Activated CD8-positive, alpha-beta T cell treated with anti-CD3 and anti-CD28 coated beads, Interleukin-2, amount 10 ng/mL, durations not matched to agents 7 days and 5 days (primary cell): ENCODE measurements at places on chromosomes 5 and 9.

GRCh38 chr5:997001-997474, 11.6 kb upstream of the NKD2 start:
- DNase-seq = peak; percentile 71

GRCh38 chr9:109941771-109942170, 161.8 kb downstream of the PALM2AKAP2 start:
- no peak for DNase-seq

DNA sequence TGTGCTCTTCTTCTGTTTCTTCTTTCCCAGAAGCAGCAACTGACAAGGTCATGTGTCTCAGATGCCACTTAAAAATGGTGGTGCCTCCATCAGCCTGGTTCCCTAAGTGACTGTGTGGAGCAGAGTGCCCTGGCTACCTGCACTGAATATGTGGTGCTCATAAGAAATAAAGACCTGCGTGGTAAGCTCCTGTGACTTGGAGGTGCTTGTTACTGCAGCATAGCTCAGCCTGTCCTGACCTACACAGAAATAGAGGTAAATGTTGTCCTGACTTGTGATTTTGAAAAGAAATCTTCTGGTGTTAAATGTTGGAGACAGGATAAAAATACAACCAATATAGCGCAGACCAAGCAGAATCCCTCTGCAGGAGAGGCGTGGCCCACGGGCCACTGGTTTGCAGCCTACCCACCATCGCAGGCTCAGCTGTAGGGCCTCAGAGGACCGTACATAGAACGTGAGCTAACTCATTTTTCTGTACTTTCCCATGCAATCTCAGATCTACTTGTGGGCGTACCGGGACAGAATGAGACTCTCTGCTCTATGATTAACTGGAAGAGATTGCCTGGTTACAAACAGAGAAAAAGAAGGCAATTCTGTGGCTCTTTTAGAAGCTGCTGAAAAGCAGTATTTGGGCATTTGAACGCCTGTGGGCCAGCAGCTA, 79.4 kb upstream of the UNC5A start:
- DNase-seq = no peak

DNA sequence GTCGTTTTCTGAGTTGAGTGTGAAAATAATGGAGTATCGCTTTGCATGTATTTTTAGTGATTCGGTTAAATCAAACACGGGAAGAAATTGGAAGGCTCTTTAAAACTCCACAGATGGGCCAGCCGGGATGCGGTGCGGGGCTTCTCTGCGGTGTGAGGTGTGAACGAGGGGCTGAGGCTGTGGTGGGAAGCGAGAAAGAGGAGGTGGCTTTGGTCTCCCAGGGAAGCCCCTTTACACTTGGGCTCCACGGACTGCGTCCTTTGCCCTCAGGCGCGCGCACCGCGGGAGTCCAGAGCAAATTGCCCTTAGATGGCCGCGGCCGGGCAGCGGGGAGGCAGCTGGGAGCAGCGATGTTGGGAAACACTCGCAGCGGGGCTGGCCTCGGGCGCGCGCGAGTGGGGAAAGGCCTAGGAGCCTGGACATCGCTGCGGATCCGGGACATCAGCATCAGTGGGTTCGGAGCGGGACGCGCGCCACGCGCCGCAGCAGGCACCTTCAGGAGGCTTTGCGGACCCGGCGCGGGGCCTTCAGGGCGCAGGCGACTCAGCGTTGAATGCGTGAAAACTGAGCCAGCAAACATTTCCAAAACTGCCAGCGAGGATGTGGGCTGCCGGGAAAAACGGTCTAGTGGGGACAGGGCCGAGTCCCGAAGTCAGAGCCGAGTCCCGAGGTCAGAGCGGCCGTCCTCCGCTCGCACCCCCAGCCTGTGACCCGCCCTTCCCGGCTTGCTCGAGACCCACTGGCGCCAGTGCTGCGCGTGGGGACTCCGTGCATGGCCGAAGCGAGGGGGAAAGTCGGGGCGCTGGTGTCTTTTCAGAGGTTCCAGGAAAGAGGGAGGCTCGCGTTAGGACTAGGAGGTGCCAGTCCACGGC, 6.5 kb downstream of the IRX1 start:
- DNase-seq = no peak

- no peak for DNase-seq
These were observed 162.8 kb downstream of the SREK1 start for GRCh38 chr5:66306844-66307315.

DNA sequence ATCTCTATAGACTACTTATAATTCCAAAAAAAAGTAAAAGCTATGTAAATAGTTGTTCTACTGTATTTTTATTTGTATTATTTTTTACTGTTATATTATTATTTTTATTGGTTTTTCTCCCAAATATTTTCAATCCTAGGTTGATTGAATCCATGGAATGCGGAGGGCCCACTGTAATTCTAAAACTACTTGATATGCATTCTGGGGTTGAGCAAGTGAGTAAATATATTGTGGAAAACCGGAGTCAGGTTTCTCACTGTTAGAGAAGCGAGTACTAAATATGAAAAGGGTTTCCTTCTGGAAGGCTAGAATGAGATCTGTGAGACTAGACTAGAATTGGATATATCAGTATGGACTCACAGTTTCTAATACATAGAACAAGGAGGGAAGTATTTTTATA, 66.5 kb downstream of the FBXW11 start:
- no peak for DNase-seq

DNA sequence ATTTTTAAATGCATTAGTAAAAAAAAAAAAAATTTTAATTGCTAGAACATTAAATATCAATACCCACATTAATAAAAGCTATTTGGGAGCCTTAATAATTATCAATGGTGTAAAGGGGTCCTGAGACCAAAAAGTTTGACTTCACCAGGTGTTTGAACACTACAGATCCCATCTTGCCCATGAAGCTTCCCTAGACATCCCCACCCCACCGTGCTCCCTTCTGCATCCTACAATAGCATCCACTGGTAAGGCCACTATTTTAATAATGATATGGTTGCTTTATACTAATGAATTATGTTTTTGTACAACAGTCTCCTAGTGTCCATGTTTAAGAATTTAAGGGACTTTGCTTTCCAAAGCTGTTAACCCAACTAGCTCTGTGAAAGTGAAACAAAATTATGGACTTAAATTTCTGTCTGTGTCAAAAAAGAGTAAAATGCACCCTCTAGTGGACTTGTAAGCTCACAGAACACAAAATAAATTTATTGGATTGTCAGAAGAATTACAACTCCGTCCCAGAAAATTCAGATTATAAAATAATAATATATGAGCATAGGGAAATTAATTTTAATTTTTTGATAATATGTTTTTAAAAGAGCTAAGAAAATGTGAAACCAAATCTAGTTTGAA, 76.0 kb downstream of the ARL15 start:
- DNase-seq = no peak

DNA sequence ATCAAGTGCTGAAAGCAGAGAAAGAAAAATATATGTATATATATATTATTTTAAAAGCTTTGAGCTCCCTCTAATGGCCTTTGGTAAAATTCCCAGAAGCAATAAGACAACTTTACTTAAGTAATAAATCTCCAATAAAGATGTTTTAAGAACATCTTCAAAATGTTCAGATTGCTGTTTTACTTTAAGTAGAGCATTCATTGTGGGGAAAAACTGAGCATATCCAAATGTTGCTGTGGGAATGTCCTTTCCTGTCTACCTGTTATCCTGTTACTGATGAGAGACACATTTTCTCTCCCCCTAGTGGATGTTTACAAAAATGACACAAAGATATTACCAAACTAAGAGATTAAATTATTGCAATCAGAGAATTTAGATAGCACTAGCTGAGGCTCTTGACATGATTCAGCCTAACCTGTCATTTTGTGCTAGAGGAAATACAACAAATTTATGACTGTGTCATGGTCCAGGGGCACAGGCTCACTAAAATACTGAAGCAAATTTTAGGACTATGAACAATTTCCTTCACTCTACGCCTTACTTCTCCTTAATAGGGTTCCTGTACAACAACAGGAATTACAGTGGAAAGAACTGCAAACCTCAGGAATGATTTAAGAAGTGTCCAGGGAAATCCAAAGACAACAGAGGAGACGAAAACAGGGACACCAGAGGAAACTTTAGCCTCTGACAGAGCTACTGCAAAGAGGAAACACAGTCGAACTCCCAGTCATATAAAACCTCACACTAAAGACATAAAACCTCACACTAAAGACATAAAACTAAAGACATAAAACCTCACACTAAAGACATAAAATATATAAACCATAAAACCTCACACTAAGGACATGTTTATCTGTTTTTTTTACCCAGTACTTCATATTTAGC, 24.3 kb upstream of the PRRC1 start:
- no peak for DNase-seq

GRCh38 chr5:128237000-128237399, 153.4 kb downstream of the SLC12A2 start:
- DNase-seq = no peak

DNA sequence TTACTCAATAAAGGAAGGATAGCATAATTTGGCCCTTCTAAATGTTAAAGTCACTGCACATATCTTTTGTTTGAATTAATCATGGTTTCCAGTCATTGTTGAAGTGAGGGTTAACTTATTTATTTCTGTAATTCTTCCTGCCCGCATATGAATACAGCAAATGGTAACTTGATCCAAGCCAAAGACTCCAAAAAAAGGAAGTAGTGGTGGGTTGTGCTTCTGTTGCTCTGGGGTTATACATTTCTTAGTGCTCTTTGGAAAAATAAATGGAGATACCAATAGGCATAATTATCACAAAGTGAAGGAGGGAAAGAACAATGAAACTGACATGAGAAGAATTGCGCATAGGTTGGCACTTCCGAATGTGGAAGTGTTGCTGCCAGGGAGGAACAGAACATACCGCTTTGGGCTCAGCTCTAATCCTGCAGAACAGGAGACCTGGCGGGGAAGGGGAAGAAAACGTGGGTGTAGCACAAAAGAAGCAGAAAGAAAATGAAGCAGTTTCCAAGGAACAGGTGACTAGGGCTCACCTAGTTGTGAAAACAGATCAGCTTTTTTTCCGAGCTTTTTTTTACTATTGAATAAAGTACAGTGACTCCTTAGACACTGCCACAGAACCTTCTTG, 69.7 kb upstream of the TAF11L2 start:
- DNase-seq = no peak

- DNase-seq = no peak
These were observed 309.6 kb downstream of the ACTL7B start for GRCh38 chr9:108546215-108546614.

- DNase-seq = no peak
These were observed 118.1 kb downstream of the TRPM3 start for GRCh38 chr9:71003346-71003745.

DNA sequence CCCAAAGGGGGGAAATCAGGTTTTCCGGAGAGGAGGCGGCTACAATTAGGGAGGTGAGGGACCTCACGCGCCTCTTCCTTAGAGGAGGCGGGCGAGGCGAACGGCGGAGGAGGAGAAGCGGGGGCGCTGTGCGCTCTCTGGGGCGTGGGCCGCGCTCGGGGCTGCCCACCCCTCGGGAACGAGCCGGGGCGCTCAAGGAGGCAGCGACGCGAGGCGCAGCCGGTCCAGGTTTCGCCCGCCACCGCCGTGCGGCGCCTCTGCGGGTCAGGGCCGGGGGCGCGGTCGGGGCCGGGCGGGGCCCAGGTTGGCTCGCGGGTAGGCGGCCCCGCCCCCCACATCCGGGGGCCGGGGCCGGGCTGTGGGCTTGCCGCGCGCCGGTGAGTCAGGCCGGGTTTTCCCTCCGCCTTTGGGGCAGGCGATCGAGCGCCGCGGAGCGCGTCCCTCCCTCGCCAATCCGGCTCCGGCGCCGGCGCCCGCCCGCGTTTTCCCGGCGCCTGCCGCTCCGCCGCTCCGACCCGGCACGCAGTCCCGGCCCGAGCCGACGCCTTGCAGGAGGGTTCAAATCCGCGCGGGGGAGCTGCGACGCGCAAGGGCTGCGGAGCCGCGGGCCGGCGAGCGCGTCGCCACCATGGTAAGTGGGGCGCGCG, at the start of gene N4BP3:
N4BP3 (plus strand) TSS at position 392 of the 647 bp plus-strand sequence. CDS start 6,052 bp downstream, outside the sequence.
- DNase-seq = peak; percentile 81

DNA sequence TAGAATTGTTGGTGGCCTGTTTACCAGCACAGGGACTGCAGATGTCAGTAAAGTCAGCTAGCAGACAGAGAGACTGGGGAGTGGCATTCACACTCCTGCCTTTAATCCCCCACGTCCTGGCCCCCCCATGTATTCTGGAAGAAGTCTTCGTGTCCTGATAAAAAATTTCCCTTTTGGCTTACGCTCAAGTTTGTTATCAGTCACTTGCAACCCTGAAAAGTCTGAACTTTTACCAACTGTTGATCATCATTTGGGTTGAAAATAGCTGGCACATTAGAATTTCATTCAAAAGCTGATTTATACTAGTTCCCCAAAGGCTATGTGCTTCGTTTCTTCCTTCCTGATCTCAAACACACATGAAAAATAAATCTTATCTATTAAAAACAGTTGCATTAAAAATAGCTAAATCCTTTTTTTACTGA, 5.8 kb upstream of the CRHBP start:
- DNase-seq = no peak

DNA sequence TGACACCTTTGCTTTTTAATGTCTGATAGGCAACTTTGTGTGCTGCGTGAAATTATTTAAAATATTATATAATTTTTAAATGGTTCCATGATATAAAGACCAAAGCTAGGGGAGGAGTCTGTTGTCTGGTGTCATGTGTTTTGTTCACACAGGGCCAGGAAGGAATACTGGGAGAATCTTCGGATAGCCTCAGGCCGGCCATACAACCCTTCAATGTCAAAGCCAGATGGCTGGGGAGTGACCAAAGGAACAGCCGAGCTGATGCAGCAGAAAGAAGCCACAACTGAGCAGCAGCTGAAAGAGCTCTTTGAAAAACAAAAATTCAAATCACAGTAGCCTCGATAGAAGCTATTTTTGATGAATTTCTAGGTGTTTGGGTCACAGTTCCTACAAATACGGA, 19.2 kb downstream of the BHMT start:
- no peak for DNase-seq

GRCh38 chr9:76227156-76227555, 167.1 kb downstream of the RFK start:
- DNase-seq = no peak

- DNase-seq = no peak
These were observed 118.0 kb upstream of the TNPO1 start for GRCh38 chr5:72698481-72698880.

GRCh38 chr5:32027093-32027716, 146.9 kb downstream of the GOLPH3 start:
- no peak for DNase-seq

GRCh38 chr9:19188771-19189170, 41.7 kb upstream of the DENND4C start:
- no peak for DNase-seq

- no peak for DNase-seq
These were observed 162.2 kb downstream of the OXCT1 start for GRCh38 chr5:41707853-41708603.

GRCh38 chr5:78586251-78586650, 62.3 kb downstream of the LHFPL2 start:
- DNase-seq = no peak
